ENCODE measurements at places on chromosomes 4 and X.

GRCh38 chr4:46393606-46394005 lies 3.7 kb upstream of the GABRA2 start:
- no peak for DNase-seq

DNA sequence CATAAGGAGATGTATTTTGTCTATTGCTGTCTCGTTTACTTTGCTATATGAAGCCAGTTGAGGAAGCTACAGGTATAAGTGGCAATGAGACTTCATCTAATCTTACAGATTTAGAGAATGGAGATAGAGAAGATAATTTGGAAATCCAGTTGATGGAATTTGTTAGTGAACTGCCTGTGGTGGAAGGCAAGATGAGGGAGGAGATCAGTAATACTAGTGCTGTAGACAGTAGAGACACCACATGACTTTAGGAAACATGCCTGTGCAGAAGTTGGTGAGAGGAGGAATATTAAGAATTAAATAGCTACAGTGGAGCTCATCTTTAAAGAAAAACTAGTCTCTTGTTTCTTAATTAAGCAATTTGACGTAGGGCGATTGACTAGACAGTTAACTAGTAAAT lies 51.3 kb downstream of the RBPJ start:
- DNase-seq: no peak

GRCh38 chr4:42361456-42361855 lies 35.8 kb upstream of the SHISA3 start:
- DNase-seq: no peak

DNA sequence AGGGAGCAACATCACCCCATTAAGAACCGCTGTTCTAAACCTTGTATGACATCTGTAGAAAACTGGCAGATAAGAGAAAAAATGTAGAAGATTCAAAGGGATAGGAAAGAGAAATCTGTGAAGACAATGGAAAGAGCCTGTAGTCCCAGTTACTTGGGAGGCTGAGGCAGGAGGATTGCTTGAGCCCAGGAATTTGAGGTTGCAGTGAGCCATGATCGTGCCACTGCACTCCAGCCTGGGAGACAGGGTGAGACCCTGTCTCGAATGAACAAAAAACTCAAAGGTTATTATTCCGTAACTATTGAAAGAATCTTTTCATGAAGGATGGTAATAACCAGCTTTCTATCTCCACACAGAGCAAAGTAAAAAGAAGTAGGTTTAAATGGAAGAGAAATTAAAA lies 1.6 kb upstream of the CLCN4 start:
- no peak for DNase-seq

DNA sequence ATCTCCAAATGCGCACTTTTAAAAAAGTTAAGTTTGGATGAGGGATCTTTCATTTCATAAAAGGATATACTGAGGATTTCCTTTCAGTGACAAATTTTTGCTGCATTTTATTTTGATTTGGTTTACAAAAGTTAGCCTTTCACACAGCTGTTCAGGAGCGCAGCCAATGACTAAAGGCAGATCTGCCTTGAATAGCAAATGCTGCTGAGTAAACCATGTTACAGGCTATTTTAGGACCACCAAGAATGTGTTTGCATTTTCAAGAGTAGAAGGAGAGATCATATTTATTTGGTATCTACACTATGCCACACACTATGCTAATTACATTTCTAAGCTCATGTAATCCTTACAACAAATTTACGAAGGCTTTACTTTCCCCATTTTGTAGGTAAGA lies 92.1 kb downstream of the MAMLD1 start:
- DNase-seq: no peak

DNA sequence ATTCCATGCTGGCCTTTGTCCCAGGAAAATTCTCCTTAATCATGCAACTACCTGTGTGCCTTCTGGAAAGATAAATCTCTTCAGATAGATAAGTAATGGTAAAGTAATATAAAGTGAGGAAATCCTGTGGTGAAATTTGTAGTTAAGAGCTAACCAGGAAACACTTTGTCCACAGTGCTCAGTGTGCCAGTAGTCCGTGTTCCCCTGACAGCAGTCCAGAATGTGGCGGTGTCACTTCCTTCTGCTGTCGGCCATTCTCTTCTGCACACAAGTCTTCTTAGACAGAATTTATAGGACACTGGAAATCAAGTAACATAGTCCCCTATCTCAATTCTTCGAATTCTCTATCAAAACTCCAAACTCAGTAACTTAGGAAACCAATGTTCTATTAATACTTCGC lies 5.7 kb upstream of the CXXC4 start:
- no peak for DNase-seq

- DNase-seq: no peak
Observed at GRCh38 chrX:118562582-118563164, 67.1 kb downstream of the DOCK11 start.
